ENCODE measurements at places on chromosomes 13 and 19. TPM values are rescaled to one million over a fixed set of nuclear protein-coding genes. Genes with fewer than 3 reads are reported as not detected.

HIF3A gene
- not detected for total RNA-seq

DNA sequence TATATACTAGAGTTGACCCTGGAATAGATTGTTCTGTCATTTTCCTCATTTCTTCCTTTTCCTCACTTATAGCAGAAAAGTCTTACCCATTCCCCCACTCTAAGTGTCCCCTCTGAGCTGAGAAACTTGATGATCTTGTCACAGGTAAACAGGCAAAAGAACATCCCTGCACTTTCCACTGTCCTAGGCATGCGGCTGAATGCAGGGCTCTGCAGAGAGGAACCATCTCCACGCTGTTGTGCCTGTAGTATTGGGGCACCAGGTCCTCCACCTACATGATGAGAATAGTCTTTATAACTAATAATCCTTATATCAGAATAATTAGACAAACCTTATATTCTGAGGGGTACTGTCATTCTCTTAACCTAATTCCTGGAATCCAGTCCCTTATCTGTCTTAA lies 211.3 kb downstream of the RBM26 start:
- no peak for ATAC-seq

DNA sequence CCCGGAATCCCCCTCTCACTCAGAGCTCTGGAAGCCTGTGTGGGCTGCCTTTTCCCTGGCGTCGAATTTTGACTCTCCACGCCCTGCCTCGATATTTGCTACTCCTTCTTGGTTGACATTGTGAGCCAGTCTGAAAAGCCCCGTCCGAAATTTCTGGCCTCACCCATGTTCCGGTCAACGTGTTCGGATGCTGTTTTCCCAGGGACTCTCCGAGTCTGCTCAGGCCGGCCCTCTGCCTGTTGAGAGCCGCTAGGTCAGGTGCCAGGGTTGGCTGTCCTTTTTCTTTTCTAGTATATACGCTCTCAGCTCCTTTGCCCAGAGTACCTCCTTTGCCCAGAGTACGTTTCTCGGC lies 6.8 kb upstream of the DGKH start:
- no peak for ATAC-seq

DNA sequence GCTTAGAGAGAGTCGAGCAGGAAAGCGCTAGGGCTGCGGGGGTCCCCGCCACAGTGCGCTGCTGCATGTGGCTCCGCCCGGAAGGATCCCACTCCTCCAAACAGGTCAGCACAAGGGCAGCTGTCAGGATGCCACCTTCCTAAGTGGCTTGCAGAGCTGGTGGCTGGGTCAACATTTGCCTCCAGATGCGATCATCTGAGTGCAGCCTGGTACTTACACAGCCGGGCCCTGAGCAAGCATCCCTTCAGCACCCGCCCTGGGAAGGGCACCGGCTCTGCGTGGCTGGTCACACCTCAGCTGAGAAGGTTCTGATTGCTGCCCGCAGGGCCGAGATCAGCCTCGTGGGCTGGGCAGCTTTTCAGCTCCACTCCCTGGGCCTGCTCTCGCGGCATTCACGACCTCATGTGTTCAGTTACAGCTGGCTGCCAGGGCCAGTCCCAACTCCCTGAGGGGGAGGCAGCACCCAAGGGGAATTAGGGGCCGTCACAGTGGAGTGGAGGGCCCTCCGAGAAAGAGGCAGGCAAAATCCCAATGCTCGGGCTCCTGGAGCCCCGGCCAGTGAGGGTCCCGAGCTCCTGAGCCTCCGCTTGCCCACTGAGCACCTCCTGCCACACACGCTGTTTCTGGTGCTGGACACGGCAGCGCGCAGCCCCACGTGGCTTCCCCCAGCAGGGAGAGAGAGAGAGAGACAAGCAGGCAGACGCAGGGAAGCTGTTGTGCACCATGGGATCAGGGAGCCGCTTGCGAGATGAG lies 26.8 kb downstream of the AP1M1 start:
- ATAC-seq = no peak

DNA sequence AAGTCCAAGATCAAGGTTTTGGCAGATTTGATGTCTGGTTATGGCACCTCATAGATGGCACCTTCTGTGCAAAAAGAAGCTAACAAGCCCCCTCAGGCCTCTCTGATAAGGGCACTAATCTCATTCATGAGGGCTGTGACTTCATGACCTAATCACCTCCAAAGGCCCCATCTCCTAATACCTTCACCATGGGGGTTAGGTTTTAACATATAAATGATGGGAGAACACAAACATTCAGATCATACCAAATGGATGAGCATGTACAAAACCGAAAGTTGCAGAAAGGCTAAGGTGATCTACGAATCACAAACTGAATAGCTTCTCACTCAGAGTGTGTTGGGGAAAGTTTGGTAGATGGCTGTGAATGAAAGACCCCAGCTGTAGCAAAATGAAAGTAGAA lies 217.4 kb downstream of the TBC1D4 start:
- ATAC-seq = no peak

PSG7 gene
- total RNA-seq = not detected

DNA sequence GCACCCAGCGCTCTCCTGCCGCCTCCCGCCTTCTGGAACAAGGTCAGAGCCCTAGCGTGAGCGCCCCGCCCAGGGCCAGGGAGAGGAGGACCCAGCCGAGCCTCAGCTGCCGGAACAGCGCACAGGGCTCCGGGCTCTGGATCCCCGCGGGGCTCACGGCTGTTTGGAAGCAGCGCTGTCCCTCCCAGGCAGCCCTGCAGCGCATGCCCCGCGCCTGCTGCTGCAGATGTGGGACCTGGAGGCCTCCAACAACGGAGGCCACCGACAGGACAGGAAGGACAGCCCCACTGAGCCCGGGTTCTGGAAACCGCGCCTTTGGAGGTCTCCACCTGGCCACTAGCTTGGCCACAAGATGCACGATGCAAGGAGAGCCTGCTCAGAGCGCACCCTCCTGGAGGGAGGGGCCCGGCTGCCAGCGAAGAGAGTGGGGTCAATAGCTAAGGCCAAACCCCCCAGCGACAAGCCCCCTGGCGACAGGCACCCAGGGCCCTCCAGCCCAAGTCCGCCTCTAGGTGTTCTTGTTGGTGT lies 12.6 kb downstream of the ZSCAN18 start:
- ATAC-seq = no peak

DNA sequence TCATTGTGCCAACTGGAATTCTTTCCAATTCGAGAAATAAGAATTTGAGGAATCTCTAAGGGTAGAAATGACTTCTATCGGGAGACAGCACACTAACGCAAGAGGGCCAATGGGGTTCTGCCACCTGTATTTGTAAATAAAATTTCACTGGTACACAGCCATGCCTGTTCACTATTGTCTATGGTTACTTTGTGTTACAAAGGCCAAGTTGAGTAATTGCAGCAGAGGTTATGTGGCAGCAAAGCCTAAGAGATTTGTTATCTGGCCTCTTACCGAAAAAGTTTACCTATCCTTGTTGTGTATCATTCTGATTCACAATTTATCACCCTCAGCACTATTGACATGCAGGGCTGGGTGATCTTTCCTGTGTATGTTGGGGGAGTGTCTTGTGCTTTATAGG lies 278.0 kb downstream of the KLF5 start:
- ATAC-seq = peak; percentile 25

- no peak for ATAC-seq
Observed at GRCh38 chr19:49439836-49440235, 1.5 kb downstream of the SLC17A7 start.

DNA sequence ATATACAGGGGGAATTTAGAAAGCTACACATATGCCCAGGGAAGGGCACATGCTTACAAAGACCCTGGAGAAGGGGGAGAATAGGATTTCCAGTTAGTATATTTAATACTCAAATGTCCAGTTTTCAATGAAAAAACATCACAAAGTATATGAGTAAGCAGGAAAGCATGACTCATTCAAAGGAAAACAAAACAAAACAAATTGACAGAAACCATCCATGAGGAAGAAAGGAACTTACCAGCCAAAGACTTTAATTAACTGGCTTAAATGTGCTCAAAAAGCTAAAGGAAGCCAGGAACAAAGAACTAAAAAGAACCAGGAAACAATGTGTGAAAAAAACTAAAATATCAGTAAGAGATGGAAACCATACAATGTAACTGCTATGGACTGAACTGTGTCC lies 716.2 kb upstream of the ARGLU1 start:
- no peak for ATAC-seq

FCHO1 gene
- total RNA-seq = 75.5 TPM

FUT1 gene
- total RNA-seq = 0.30 TPM

IGFL1 gene
- total RNA-seq = not detected

DNA sequence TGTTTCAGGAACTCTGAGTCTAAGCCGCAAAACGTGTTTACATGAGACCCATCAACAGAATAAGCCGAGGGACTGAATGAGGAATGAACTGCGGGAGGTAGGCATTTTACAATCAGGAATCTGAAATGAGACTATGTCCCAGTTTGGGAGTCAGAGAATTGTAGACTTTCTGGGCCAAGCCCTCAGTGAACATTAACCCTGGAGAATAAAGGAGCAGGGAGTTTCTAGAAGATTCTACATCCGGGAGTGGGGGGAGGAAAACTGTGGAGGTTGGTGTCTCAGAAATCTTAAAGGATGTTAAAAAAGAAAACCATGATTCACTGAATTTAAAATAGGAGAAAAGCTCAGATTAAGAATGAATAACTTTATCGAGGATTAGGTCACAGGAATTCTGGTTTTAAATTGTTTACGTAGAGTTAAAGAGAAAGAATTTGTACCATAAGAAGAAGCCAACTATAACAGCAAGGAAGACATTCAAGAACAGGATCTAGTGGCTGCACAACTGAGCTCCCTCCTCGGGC lies 18.5 kb downstream of the RFX2 start:
- ATAC-seq = no peak

ZNF614 gene
- 7.7 TPM for total RNA-seq

DNA sequence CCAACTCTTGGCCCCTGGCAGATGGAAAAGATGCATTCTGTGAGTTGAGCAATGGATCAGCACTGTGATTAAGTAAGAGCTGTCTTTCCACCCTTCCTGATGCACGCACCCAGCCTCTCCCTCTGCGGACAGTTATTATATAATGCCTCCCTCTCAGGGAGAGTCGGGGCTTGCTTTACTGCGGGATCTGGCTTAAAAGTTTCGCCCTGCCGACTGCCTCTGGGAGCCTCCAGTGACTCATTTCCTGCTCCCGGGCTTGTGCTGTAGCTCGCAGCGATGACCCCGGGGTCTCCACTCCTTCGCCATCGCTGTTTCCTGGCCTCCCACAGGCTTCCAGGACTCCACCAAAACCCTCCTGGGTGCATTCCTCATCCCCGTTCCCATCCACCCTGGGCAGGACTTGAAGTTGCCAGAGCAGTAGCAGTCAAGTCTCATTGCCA lies 107.4 kb upstream of the SLC7A1 start:
- no peak for ATAC-seq

DNA sequence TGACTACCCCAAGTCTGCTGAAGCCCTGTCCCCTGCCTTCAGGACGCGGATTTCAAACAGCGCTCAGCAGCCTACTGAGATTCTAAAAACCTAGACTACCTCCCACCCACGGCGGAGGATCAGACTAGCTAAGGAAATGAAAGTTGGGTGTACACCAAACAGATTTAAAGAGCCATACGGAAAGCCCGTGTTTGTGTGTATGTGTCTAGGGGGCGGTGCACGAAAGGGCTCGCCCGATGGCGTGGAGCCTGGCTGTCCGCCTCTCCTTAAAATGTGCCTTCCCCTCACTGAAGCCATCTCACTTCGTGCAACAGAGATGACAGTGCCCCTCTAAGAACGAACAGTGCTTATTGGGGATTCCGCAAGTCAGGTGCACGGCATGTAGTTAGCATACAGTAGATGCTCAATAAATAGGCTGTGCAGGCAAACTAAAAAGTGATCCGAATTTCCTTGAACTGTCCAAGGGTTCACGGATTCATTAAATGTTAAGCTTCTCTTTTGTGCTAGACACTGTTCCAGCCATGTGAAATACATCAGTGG lies 639 bp downstream of the LENG1 start:
- no peak for ATAC-seq

CD70 gene
- 41.1 TPM for total RNA-seq

Measured in activated T-helper 17 cell treated with anti-CD3 and anti-CD28 coated beads, Interleukin-2, amount 50 U/mL, for 72 hours (primary cell).